ENCODE measurements at places on chromosomes 1 and 21.

- H3K4me3 ChIP-seq = peak overlapping the region; percentile 99
- H3K36me3 ChIP-seq = peaks cover 51% of the 10 kb centered on the region
- H3K27ac ChIP-seq = peak overlapping the region; percentile 54
- no peaks in the 10 kb centered on the region for H3K27me3 ChIP-seq
Measured at GRCh38 chr1:145826030-145826429, 2.0 kb downstream of the POLR3C start.

GRCh38 chr1:95086949-95087533 is 14.3 kb upstream of the ALG14 start:
- no peak for DNase-seq
- H3K4me3 ChIP-seq = no peak overlapping the region
- H3K36me3 ChIP-seq = no peaks in the 10 kb centered on the region
- peaks cover 23% of the 10 kb centered on the region for H3K27me3 ChIP-seq

- no peak overlapping the region for H3K27ac ChIP-seq
- H3K27me3 ChIP-seq = no peaks in the 10 kb centered on the region
- H3K36me3 ChIP-seq = peaks cover 74% of the 10 kb centered on the region
- H3K4me1 ChIP-seq = peaks cover 14% of the 10 kb centered on the region
- no peak overlapping the region for H3K4me3 ChIP-seq
- DNase-seq = no peak
Measured at GRCh38 chr1:119966020-119966419, 69.7 kb upstream of the ADAM30 start.

DNA sequence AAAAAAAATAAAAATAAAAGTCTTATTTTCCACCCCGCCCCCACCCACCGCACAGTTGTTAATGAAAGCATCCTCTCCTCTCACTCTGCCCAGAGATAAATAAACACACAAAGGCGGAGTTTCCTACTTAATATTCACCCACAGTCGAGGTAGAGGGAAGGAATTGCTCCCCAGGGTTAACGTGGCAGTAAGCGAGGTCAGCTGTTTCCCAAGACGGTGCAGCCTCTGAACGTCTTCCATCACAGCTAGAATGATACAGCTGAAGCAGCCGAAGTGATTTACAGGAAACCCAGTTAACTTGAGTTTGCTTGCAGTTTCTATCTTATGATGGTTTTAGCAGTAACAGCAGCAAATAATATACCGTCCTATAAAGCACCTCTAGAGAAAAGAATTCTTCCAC is 283.9 kb downstream of the PBX1 start:
- no peak overlapping the region for H3K27ac ChIP-seq
- H3K4me3 ChIP-seq = no peak overlapping the region
- H3K36me3 ChIP-seq = no peaks in the 10 kb centered on the region
- no peaks in the 10 kb centered on the region for H3K27me3 ChIP-seq

DNA sequence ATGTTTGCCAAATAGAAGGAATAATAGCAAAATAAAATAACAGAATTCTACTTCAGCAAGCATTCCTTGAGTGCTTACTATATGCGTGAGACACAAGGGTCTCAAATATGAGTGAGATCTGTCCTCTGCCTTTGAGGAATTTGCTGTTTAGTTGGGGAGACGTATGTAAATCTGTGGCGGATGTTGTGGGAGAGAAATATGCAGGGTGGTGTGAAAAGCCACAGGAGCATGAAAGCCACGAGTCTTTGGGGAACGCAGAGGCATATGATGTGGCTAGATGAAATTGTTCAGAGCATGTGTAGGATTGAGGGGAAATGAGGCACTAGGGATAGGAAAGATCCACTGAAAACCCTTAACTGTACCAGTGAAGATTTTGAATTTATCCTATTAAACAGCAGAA is 244.4 kb downstream of the PBX1 start:
- DNase-seq = no peak
- H3K4me1 ChIP-seq = no peaks in the 10 kb centered on the region
- H3K4me3 ChIP-seq = no peak overlapping the region
- H3K27me3 ChIP-seq = no peaks in the 10 kb centered on the region

GRCh38 chr1:5973771-5974170 is 18.5 kb downstream of the NPHP4 start:
- H3K36me3 ChIP-seq = peaks cover 19% of the 10 kb centered on the region
- no peak for DNase-seq
- no peak overlapping the region for H3K4me3 ChIP-seq

- H3K4me3 ChIP-seq = no peak overlapping the region
- DNase-seq = no peak
- H3K4me1 ChIP-seq = no peaks in the 10 kb centered on the region
- H3K27ac ChIP-seq = no peak overlapping the region
- H3K27me3 ChIP-seq = no peaks in the 10 kb centered on the region
Measured at GRCh38 chr21:29550205-29550604, 251.5 kb downstream of the BACH1 start.

GRCh38 chr1:212567638-212568037 is 40.9 kb upstream of the ATF3 start:
- peaks cover 25% of the 10 kb centered on the region for H3K4me1 ChIP-seq
- H3K27ac ChIP-seq = no peak overlapping the region
- H3K36me3 ChIP-seq = no peaks in the 10 kb centered on the region
- no peak for DNase-seq
- H3K4me3 ChIP-seq = no peak overlapping the region
- peaks cover 17% of the 10 kb centered on the region for H3K27me3 ChIP-seq

DNA sequence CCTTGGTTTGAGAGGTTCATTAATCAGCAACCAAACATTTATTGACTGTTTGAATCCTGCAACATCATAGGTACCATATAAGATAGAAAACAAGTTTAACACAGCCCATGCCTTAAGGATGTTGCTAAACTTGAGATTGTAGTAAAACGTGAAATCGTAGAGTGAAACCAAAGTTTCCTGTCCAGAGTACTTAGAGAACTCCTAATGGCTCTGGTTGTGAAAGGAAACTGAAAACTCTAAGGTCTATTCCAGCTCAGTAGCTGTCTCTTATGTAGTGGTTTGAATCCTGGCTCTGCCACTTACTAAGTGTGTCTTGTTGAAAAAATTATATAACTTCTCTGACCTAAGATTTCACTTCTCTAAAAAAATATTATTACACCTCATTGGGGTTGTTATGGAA is 310.9 kb downstream of the NTNG1 start:
- no peaks in the 10 kb centered on the region for H3K4me1 ChIP-seq
- H3K27ac ChIP-seq = no peak overlapping the region
- DNase-seq = no peak

DNA sequence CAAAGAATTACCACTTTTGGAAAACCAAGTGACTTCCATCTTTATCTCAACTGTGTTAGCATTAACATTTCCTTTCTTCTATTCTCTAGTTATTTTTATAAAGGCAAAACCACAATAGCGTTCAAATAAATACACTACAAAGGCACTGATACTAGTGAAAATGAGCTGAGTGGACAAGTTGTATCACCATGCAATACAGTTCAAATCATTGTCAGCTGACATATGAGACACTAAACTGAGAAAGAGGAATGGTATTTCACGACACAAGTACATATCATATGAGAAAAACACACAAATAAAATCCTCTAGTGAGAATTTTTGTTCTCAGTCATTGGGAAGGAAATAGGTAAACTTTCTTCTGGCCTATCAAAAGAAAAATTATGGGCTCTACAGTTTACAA is 26.2 kb downstream of the ENAH start:
- DNase-seq = no peak

GRCh38 chr21:28704746-28705145 is 287.9 kb downstream of the LTN1 start:
- H3K27ac ChIP-seq = no peak overlapping the region
- no peaks in the 10 kb centered on the region for H3K36me3 ChIP-seq
- DNase-seq = no peak
- H3K4me3 ChIP-seq = no peak overlapping the region
- H3K4me1 ChIP-seq = peaks cover 2% of the 10 kb centered on the region

Data from activated T-helper 2 cell treated with anti-CD3 and anti-CD28 coated beads, Interferon-gamma antibody, Interleukin-2, Interleukin-4, amounts not matched to agents 10 μg/mL and 5 μg/mL and 100 μg/mL, durations not matched to agents 14 hours and 24 hours and 36 hours (primary cell).